ENCODE measurements at places on chromosomes 7 and 10.

- no peak for DNase-seq
Observed at GRCh38 chr10:117568334-117568733, 25.8 kb downstream of the EMX2 start.

DNA sequence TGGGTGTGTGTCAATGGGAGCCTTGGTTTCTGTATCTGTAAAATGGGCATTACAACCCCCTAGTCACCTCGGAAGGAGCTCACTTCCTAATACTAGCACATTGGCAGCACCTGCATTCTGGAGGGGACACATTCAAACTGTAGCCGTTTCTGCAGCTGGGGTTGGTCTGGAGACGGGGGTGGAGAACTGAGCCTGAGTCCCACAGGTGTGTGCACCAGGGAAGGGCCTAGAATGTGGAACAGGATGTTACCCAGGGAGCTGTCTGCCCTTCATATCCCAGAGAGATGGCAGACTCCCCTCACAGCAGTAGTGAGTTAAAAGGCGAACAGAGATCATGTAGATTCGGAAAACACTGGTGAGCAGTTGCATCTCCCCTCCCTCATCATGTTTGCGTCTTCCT lies 272.8 kb upstream of the ZNF32 start:
- DNase-seq: no peak

DNA sequence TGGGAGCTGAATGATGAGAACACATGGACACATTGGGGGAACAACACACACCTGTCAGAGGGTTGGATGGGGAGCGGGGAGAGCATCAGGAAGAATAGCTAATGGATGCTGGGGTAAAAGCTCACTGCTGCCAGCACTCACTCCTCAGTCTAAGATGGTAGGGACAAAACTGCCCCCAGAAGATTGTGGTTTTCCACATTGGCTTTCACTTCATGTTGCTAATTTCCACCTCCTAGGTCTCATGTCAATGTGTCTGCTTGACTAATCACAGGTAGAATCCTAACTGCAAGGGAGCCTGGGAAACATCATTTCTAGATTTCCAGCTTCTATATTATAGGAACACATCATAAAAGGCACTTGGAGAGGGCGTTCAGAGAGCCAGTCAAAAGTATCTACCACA lies 22.6 kb downstream of the APBB1IP start:
- no peak for DNase-seq

GRCh38 chr7:18221377-18222293 lies 194.0 kb upstream of the PRPS1L1 start:
- DNase-seq: no peak

GRCh38 chr7:138395763-138396162 lies 64.3 kb upstream of the TRIM24 start:
- no peak for DNase-seq

GRCh38 chr10:76251841-76252671 lies 820.6 kb downstream of the LRMDA start:
- DNase-seq: no peak

DNA sequence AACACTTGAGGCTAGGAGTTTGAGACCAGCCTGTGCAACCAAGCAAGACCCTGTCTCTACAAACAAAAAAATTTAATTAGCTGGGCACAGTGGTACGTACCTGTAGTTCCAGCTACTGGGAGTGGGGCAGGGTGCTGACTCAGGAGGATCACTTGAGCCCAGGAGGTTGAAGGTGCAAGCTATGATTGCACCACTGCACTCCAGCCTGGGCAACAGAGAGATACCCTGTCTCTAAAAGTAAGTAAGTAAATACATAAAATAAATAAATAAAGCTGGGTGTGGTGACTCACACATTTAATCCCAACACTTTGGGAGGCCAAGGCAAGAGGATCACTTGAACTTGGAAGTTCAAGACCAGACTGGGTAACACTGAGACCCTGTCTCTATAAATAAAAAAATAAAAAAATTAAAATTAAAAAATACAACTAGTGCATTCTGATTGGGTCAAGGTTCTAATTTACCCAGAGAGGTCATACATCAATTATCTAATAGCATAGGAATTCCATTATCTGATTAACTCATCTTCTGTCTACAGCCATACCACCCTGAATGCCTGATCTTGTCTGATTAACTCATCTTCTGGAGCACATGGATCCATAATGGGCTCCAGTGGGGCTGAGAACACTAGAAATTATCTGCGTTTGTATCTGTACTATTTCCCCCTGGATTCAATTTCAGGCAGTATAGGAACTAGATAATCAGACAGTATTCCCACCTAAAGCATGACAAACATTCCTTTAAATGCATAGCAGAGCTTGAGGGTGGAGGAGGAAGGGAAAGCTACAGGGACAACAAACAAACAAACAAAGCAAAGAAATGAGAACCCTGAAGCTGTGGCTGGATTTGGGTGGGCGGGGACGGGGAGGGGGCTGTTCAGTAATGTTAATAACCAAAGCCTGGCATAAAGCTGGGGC lies 21.0 kb upstream of the HILPDA start:
- DNase-seq: no peak

- no peak for DNase-seq
Observed at GRCh38 chr10:92238586-92239098, 52.2 kb downstream of the CPEB3 start.

- no peak for DNase-seq
Observed at GRCh38 chr10:132889556-132889955, 52.8 kb downstream of the CFAP46 start.
